Type B pancreatic cell (in vitro differentiated cells): ENCODE measurements at places on chromosomes 6 and 20. TPM values are rescaled to one million over a fixed set of nuclear protein-coding genes. Genes with fewer than 3 reads are reported as not detected.
A peak's percentile ranks its signal among the peaks of the same experiment; 100 is the strongest.

MAP7 gene
- 17.8 and 45.4 TPM in 2 replicates for total RNA-seq

BACH2 gene
- 8.5 and 33.5 TPM in 2 replicates for total RNA-seq

SLC35D3 gene
- total RNA-seq: 0.41 and 0.50 TPM in 2 replicates

ARMC12 gene
- 0.26 and 1.8 TPM in 2 replicates for total RNA-seq

SLC44A4 gene
- total RNA-seq: 8.8 and 10.6 TPM in 2 replicates

GRCh38 chr20:40081653-40082052 is 607.4 kb downstream of the MAFB start:
- DNase-seq: no peak

DNA sequence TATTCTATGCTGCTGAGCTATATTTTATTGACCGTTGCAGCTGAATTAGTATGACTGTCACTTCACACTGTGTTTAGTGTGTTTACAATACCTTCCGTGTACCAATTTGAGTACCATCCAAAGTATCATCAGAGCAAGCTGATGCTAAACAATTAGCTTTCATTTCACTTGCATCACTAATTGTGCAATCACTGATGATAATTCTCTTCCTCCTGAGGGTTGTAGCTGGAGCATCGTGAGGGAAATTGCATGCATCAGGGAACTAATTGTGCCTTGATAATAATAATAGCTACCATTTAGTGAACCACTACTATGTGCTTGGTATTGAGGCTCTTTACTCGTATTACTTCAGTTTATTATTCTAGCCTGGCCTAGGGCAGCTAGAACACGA is 384.8 kb upstream of the SOX4 start:
- no peak for DNase-seq

- no peak for DNase-seq
Measured at GRCh38 chr20:32672982-32673851, 524 bp downstream of the C20orf203 start.

DNA sequence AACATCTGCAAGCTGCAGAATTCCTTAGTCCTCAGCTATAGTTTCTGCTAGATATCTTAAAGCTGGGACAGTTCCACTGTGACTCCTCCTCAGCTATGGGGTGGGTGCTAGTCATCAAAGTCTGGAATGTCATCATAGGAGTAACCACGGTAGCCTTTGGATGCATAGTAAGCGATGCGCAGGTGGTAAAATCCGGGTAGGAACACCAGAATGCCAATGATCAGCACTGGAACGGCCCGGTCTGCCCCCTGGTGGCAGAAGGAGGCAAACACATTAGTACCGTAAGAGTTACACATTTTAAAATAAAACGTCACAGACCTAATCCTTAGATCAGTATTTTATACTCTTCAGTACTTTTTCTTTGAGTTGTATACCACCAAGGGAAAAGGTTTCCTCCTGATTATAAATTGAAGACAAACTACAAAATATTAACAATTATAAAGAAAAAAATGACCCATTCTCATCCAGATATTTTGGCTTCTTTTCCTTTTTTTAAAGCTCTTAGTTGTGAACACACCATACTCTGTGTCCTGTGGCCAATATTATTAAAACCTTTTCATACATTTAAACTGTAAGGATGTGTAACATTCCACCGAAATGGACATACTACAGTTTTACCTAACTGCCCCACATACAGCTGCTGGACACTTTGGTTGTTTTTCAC is 18.9 kb downstream of the PCNA start:
- DNase-seq: peak; percentile 77

GRCh38 chr6:35737413-35738211 is 780 bp downstream of the ARMC12 start:
- no peak for DNase-seq

GRCh38 chr6:121356575-121356974 is 22.3 kb upstream of the TBC1D32 start:
- no peak for DNase-seq

- no peak for DNase-seq
Measured at GRCh38 chr6:148426317-148426977, 83.8 kb downstream of the SASH1 start.
